GDM1 (cell line): ENCODE measurements at places on chromosomes 13 and 19.

GRCh38 chr19:58326501-58326913 lies 287 bp upstream of the ZSCAN22 start:
- DNase-seq: no peak

GRCh38 chr19:1396019-1396767 lies 5.1 kb downstream of the GAMT start:
- DNase-seq: no peak

DNA sequence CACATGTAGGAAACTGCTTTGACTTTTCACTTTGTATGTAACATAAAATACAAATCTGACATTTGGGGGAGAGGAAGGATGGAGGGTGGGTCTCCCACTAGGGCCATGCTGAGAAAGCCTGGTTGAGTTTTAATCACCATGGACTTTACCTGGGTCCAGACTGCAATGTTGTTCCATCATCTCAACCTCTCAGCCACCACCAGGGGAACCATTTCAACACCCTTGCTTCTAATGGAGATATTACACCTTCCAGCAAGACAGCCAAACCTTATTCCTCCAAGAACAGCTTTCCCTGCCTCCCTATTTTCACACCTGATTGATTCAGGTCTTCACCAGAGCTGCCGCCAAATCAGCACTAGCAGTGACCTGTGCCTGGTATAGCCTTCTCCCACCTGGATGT lies 56.0 kb downstream of the ZAR1L start:
- DNase-seq: no peak

DNA sequence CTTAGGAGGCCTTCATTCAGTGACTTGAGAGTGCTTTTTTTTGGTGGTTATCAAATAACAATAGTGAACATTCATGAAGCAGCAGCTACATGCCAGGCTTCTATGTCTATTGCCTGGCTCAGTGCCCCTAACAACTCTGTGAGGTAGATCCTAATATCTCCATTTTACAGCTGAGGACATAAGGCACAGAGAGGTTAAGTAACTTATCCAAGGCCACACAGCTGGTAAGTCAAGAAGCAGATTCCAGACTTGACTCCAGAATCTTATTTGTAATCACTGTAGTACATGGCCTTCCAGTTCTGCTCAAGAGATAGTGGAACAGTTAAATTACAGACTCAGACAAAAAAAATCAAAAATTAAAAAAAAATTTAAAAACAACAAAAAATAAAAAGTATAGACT lies 26.8 kb downstream of the CKM start:
- DNase-seq: no peak

DNA sequence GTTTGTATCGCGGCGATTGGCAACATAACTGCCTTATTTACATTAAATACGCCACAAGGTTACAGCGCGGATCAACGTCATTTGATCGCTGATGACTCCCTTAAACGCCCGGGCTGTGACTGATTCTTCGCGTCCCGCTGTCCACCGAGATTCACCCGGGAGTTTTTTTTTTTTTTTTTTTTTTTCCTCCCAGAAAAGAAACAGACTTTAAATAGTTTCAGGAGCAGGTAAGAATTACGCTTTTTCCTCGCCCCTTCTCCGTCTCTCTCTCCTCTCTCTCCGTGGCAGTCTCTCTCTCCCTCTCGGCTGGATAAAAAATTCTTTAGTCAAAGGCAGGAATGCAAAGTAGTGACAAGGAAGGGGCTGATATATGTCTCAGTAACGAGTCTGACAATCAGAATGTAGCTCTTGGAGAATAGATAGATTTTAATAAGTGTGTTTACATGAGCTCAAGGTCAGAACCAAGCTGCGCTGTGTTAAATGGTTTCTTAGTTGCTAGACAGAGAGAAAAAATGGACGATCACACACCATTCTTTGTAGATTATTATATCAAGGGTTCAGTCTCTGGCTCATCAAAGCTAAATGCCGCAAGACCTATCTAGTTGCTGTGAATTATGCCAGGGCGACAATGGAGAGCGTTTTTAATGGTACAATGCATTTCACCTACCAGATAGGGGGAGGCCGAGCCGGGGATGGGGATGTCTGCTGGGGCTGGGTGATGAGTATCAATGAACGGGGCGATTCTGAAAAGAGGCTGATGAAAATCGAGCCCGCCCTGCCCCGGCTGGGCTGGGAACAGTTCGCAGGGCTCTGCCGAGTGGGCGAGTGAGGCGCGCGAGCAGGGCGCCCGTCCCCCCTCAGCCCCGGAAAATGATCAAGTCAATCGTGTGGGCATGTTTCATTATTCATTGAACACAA lies 147.2 kb upstream of the ZNF536 start:
- DNase-seq: no peak

GRCh38 chr19:46716672-46717033 lies 261 bp downstream of the PRKD2 start:
- DNase-seq: no peak

- DNase-seq: no peak
Measured at GRCh38 chr19:30074741-30075715, 133.0 kb downstream of the URI1 start.

GRCh38 chr19:51807925-51808324 lies 13.0 kb downstream of the FPR3 start:
- no peak for DNase-seq

DNA sequence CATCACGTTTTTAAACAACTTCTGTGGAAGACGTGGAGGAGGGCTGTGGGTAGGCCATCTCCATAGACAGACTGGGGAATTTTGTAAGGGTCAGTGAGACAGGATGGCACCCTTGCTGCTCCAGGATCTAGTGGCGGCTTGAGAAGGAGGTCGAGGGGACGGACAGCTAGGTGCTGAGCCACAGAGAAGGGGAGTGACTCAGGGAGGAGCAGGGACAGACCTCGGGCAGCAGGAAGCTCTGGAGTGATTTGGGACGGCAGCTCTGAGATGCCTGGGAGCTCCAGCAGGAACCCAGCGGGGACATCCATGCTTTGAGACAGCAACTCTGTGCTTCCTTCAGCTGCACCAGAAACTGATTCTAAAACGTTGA lies 169.1 kb upstream of the SOX1 start:
- no peak for DNase-seq

- no peak for DNase-seq
Measured at GRCh38 chr19:57334191-57334590, 13.9 kb downstream of the ZNF543 start.

DNA sequence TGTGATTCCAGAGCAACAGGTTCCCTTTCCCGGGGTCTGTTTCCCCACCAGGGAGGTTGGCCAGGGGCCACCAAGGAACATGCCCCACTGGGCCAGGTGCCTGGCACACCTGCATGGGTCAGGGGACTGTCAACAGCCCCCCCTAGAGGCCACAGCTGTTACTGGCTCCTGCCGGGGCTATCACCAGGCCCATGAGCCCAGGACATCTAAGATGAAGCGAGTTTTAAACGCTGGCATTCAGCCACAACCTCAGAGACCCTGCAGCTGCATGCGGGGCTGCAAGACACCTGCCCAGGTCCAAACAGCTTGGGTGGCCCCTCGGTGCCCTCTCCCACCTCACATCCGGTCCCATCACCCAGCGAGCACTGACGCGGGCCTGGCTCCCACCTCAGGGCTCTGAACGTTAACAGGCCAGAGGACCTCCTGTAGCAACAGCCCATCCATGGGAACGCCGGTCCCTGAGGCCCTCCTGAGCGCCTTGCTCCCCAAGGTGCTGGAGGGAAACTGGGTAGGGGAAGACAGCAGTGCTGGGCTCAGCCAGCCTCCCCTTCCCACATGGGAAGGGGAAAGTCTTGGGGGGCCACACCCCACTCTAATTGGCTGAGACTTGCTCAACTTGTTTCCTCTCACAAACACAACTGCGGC lies 12.0 kb downstream of the KHSRP start:
- DNase-seq: no peak

DNA sequence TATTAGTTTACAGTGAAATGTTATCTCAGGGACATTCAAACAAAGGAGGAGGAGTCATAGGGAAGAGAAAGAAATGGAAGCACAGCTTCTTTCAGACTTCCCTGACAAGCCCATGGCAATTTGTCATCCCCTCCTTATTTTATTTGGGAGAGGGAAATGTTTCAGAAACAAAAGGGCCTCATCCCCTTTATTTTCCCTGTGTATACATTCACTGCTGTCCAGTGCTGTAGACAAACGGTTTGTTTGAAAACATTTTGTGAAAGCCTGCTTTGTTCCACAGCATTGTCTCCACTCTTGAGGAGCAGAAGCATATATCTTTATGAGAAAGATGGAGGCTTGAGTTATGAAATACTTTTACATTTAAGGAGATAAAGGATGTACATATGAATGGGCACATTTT lies 12.3 kb downstream of the ZNF460 start:
- no peak for DNase-seq

GRCh38 chr19:13430790-13431582 lies 75.3 kb downstream of the CACNA1A start:
- no peak for DNase-seq

- DNase-seq: no peak
Measured at GRCh38 chr19:15684828-15685227, 11.9 kb downstream of the CYP4F12 start.

GRCh38 chr13:101449790-101450748 lies 2.4 kb upstream of the ITGBL1 start:
- DNase-seq: no peak

- no peak for DNase-seq
Measured at GRCh38 chr13:35891507-35892441, 239.4 kb downstream of the DCLK1 start.

DNA sequence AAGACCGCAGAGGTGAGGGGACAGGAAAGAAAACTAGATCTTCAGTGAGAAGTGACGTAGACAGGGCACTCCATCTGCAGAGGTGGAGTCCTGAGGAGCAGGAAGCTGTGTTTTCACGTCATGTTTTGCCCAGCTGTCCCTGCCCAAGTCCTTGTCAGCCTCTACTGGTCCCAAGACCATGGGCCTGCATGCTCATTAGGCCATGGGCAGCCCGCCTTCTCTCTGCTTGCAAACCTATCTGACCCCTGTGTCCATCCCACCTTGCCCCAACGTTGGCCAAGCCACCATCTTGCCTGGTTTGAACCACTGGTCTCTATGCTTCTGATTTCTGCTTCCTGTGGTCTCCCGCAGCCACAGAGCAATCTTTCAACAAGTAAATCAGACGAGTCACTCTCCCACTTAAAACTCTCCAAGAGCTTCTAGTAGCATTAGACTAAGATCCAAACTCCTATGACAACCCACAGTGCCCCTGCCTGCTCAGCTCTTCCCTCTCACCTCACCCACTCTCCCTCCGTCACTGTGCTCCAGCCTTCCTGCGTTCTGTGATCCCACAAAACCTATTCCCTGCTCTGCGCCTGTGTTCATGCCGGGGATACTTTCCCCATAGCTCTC lies 18.6 kb upstream of the CCNE1 start:
- DNase-seq: no peak

GRCh38 chr13:39245688-39246087 lies 207.4 kb downstream of the NHLRC3 start:
- no peak for DNase-seq

DNA sequence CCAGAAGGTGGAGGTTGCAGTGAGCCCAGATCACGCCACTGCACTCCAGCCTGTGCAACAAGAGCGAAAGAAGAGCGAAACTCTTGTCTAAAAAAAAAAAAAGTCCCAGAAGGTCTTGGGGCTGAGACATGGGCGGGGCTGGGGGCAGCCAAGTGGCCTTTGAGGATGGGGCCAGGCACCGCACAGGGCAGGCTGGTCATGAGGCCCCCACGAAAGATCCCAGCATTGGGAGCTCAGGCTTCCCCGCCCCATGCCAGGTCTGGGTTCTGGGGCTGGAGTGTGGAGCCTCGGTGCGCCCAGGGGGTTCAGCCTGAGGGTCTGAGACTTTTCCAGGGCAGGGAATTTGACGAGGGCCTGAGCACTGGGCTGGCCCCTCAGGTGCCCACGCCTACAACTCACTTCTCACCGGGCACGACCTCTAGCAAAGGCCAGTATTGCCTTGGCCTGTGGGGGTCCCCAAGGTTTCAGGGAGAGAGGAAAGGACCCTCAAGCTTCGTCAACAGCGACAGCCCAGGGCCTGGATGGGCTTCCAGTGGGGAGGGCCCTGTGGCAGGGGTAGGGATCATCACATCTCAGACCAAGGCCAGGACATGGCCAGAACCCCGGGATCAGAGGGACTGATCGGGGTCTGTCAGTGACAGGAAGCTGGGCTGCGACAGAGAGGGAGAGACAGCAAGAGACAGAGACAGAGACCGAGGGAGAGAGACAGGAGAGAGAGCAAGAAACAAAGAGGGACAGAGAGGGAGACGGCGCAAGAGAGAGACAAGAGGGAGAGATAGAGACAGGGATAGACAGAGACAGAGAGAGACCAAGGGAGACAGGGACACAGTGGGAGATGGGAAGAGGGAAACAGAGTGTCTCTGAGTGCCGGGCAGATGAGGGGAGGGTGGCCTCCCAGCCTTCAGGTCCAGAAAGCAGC lies 7.5 kb upstream of the MEX3D start:
- no peak for DNase-seq

DNA sequence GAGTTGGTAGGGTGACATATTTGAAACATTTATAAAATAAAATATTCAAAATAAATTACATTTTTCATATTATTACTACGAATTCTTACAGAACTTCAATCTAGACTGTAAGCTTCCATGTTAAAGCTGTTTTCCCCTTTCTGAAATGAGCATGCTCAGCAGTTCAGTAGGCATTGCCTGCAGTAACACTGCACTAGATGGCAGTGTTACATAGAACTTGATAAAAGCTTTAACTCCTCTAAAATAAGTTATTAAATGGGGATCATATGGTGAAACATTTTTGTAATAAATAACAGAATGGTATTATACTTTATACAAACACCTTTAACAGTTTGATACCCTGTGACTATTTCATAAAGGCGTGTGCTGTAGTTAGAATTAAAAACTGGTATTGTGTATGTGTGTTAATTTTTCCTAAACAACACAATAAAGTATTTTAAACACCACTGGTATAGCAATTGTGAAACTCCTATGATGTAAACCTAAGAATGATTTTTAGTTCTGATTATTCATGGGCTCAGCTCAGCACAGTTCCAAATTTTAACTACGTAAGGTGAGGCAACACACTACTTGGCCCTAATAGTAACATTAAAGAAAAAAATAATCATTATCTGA lies 11.6 kb upstream of the GPR18 start:
- peak; percentile 57 for DNase-seq

- DNase-seq: no peak
Measured at GRCh38 chr19:1090731-1091543, 4.2 kb downstream of the POLR2E start.

DNA sequence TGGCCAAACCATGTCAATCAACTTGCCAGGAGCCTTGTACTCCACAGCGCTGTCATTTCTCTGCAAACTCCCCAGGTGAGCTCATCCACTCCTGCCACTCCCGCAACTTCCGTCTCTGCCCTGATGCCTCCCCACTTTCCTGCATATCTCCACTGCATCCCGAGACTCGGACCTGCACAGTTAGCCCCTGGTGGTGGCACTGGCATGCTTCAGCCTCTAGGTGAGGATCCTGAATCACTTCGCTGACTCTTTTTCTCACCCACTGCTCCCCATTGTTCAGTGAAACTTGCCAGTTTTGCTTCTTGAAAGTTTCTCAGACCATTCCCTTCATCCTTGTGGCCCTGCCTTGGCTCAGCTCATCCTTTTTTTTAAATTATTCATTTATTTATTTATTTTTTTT lies 3.4 kb upstream of the CTU1 start:
- DNase-seq: no peak

GRCh38 chr19:10363789-10364281 lies 16.5 kb downstream of the TYK2 start:
- no peak for DNase-seq

- DNase-seq: no peak
Measured at GRCh38 chr13:42173789-42174343, 98.1 kb upstream of the AKAP11 start.

- DNase-seq: no peak
Measured at GRCh38 chr13:25702386-25702785, 330.6 kb downstream of the ATP8A2 start.

- DNase-seq: peak; percentile 62
Measured at GRCh38 chr19:54464630-54465425, 1.2 kb upstream of the LENG9 start.

- DNase-seq: no peak
Measured at GRCh38 chr13:113656003-113656588, 1.9 kb downstream of the ATP4B start.
